Stimulated activated CD8-positive, alpha-beta memory T cell treated with anti-CD3 and anti-CD28 coated beads, Interleukin-2, amount 100 ng/mL, for 1 hour (primary cell): ENCODE measurements at places on chromosomes 6 and 20.

- no peak for DNase-seq
Measured at GRCh38 chr6:22206106-22206505, 90.7 kb downstream of the PRL start.

DNA sequence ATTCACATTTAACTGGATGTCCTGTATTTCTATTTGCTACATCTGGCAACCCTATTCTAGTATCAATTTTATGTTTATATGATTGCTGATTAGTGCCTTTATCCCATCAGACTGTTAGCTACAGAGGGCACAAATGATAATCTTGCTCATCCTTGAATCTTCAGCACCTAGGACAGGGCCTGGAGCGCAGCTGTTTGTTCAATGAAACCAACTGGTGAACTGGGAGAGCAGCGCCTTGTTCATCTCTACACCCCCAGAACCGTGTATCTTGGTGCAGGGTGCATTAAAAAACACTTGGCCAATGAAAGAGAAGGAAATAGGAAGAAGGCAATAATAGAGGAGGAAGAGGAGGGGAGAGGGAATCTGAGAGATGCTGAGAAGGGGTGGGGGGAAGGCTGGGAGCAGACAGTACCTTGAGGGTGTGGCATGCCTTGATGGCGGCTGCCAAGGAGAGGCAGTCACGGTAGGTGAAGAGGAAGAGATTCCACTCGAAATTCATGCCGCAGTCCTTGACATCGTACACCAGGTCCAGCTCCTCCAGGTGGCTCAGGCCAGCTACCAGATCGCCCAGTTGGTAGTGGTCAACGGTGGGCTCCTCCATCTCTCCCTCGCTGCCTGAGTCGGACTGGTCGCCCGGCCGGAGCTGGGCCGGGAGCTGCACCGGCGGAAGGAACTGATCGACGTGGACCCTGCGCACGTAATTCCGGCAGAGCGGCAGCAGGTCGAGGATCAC is 15.5 kb downstream of the TMEM151B start:
- no peak for DNase-seq

- no peak for DNase-seq
Measured at GRCh38 chr6:36314221-36315014, 22.3 kb downstream of the BNIP5 start.

GRCh38 chr6:69138893-69139494 is 503.9 kb downstream of the ADGRB3 start:
- DNase-seq, result no peak

GRCh38 chr6:93393554-93394074 is 25.7 kb downstream of the EPHA7 start:
- no peak for DNase-seq
